ENCODE measurements at places on chromosomes 1 and 21.

GRCh38 chr21:28875078-28875477 lies 117.6 kb downstream of the LTN1 start:
- DNase-seq = no peak

DNA sequence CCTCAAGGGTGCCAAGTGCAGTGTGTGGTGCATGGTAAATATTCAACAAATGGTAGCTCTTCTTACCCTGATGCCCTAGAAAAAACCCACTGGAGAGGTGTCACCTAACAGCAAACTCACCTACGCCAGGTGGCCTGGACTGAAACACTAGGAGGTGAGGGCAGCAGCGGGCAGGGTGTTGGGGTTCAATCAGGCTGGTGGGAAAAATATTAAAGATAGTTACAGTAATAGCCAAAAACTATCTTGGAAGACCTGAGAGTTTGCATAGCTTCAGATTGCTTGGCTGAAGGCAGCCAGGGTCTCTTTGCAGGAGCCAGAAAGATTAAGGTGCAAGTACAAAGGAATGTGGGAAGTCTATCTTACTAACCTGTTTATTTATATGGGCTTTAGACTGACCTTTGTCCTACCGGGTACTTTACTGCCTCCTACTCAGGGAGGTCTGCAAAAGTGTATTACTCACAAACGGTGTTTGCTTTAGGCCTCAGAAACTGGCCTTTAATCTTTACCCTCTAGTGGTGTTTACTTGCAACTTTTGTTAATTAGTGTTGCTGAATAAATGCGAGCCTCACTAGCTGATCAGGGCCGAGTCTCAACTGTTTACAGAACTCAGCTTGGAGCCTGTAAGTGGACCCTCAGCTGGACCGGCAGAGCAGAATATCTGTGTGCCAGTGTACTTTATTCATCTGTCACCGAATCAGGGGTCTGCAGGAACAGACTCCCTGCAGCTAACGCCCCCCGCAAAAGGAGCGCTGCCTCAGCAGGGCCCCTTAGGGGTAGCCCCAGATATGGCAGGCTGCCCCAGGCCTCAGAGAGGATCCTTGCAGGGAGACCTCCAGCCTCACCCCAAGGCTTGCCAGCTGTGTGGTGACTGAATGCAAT lies 63.9 kb downstream of the SYF2 start:
- no peak for DNase-seq

DNA sequence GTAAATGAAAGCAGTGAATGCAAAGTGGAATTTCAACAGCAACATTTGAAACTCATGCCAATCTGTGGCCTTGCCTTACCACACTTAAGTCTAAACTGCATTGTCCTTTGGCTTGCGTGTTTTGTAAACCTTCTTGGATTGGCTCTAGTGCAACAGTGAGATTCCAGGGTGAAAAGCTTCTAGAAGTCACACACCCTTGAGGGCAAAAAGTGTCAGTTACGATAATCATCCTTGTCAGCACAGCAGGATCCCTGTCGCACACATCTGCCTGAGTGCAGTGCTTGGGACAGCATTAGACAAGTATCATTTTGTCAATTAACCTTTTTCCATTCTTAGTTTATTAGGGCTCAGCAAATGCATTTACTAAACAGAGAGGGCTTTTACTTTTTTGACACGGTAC lies 243.4 kb upstream of the PTBP2 start:
- no peak for DNase-seq

DNA sequence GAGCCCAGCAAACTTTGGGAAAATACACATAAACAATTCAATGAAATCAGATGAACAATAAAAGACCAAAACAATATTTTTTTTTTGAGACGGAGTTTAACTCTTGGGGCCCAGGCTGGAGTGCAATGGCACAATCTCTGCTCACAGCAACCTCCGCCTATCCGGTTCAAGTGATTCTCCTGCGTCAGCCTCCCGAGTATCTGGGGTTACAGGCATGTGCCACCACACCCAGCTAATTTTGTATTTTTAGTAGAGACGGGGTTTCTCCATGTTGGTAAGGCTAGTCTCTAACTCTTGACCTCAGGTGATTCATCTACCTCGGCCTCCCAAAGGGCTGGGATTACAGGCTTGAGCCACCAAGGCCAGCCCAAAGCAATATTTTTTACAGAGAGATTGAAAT lies 1588.5 kb downstream of the BRINP3 start:
- DNase-seq = no peak

GRCh38 chr1:151680391-151680790 lies 36.2 kb downstream of the CELF3 start:
- no peak for DNase-seq

- no peak for DNase-seq
Observed at GRCh38 chr1:100536031-100536430, 1.9 kb upstream of the GPR88 start.

GRCh38 chr1:147238053-147238902 lies 4.2 kb upstream of the CHD1L start:
- DNase-seq = no peak
